ENCODE measurements at places on chromosomes 5 and 9. TPM values are rescaled to one million over a fixed set of nuclear protein-coding genes. Genes with fewer than 3 reads are reported as not detected.

STK10 gene
- 437 TPM for total RNA-seq

PCDHB14 gene
- total RNA-seq: 0.12 TPM

IL3 gene
- not detected for total RNA-seq

NR4A3 gene
- total RNA-seq: 1.3 TPM

MELK gene
- 0.92 TPM for total RNA-seq

PCDHGB3 gene
- 0.85 TPM for total RNA-seq

ADGRD2 gene
- not detected for total RNA-seq

CARTPT gene
- not detected for total RNA-seq

ARHGAP26 gene
- total RNA-seq: 23.5 TPM

CDX1 gene
- 0.23 TPM for total RNA-seq

MSMP gene
- total RNA-seq: not detected

FAM221B gene
- total RNA-seq: not detected

TUSC1 gene
- total RNA-seq: not detected

FOXD4 gene
- total RNA-seq: not detected

ANGPTL2 gene
- total RNA-seq: 0.82 TPM

ZNF474 gene
- not detected for total RNA-seq

Data from T-cell (primary cell).